ENCODE measurements at places on chromosomes 11 and 22.
A peak's percentile ranks its signal among the peaks of the same experiment; 100 is the strongest.

DNA sequence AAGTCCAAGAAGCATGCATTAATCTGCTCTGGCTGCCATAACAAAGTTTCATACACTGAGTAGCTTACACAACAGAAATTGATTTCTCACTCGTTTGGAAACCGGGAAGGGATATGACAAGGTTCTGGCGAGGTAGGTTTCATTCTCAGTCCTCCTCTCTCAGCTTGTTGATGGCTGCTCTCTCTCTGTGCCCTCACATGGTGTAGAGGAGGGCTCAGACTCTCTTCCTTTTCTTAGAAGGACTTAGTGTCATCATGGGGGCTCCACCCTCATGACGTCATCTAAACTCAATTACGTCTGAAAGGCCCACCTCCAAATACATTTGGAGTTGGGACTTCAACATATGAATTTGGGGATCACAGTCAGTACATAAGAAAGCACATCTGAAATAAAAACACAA lies 18.6 kb downstream of the GLYATL1 start:
- no peak for DNase-seq

DNA sequence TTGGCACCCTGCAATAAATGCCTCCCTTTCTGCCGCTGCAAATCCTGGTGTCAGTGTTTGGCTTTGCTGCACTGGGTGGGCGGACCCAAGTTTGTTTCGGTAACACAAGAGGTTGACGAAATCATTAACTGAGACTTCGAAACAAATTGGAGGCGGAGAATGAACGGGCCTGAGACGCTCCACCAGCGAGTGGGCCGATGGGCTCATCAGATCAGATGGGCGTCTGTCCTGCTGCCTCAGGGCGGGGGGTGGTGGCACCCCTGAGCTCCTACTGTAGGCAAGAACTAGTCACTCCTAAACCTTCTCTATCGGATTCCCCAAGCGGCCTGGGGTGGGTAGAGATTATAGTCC lies 918 bp upstream of the CAPN5 start:
- DNase-seq = no peak

DNA sequence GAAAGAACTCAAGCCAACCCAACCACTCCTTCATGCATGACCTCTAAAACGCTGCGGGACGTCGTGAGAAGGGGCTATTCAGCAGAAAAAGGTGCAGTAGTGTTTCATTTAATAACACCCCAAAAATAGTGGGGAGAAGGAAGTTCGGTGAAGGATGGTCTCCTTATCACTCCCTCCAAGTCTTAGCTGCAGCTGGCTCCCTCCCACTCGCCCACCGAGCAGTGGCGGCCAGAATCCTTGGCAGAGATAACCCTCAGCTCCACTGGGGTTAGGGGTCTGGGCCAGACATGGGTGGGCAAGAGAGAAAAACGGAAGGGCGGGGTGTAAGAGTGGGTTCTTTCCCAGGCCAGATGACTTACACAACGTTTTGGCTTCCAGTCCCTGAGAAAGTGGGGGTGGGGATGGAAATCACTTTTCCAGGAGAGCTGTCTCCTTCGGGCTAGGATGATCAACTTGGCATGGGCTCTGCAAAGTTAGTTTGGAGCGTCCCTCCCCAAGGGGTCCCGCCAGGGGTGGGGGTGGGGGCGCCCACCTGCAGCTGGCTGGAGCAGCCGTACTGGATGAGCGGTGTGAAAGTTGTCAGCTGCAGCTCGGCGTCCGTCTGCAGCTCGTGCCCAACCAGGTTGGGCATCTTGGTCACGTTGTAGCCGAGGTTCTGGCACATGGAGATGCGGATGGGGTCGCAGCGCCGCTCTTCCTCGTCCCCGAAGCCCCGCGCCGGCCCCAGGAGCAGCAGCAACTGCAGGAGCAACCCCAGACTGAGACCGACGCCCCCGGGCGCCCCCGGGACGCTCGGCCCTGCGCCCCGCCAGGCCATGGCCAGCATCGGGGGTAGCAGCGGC lies 705 bp downstream of the FZD4 start:
- DNase-seq = no peak

- no peak for DNase-seq
Observed at GRCh38 chr22:30712094-30712493, 17.4 kb downstream of the OSBP2 start.

- DNase-seq = no peak
Observed at GRCh38 chr11:19539861-19540260, 172.8 kb upstream of the NAV2 start.

DNA sequence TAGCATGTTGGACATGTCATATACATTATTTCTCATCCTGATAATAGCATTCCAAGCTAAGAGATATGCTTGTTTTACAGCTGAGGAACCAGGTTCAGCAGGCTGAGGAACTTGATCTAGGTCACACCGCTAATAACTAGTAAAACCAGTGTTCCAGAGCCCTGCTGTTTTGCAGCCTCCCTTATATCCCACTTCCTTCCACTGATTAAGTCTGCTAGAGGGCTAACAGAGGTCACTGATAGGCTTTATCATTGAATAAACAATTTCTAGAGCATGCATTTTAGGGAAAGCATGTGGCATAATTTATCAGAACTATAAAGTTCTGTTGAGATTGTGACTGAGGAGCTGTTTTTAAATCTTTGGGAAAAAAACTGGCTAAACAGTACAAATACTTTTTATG lies 54.0 kb downstream of the UVRAG start:
- DNase-seq = no peak

DNA sequence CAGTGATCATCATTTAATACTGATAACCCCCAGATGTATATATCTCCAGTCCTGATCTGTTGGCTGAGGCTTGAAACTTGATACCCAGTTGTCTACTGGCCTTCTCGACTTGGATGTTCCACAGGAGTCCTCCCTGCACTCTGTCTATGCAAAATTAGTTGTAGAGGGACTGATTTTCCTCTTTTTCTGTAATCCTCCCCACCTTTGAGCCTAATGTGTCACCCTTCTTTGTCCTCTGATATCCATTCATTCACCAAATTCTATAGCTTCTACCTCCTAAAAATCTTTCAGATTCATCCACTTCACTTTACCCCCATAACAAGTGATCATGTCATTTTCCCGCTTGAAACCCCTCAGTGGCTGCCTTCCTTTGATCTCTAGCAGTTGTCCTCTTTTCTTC lies 16.4 kb downstream of the COA4 start:
- no peak for DNase-seq

DNA sequence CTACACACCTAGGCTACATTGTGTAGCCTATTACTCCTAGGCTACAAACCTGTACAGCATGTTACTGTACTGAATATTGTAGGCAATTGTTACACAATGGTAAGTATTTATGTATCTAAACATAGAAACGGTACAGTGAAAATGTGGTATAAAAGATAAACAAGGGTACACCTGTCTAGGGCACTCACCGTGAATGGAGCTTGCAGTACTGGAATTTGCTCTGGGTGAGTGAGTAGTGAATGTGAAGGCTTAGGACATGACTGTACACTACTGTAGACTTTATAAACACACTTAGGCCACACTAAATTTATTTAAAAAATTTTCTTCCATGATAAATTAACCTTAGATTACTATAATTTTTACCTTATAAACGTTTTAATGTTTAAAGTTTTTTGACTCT lies 171.7 kb upstream of the NCAM1 start:
- no peak for DNase-seq

DNA sequence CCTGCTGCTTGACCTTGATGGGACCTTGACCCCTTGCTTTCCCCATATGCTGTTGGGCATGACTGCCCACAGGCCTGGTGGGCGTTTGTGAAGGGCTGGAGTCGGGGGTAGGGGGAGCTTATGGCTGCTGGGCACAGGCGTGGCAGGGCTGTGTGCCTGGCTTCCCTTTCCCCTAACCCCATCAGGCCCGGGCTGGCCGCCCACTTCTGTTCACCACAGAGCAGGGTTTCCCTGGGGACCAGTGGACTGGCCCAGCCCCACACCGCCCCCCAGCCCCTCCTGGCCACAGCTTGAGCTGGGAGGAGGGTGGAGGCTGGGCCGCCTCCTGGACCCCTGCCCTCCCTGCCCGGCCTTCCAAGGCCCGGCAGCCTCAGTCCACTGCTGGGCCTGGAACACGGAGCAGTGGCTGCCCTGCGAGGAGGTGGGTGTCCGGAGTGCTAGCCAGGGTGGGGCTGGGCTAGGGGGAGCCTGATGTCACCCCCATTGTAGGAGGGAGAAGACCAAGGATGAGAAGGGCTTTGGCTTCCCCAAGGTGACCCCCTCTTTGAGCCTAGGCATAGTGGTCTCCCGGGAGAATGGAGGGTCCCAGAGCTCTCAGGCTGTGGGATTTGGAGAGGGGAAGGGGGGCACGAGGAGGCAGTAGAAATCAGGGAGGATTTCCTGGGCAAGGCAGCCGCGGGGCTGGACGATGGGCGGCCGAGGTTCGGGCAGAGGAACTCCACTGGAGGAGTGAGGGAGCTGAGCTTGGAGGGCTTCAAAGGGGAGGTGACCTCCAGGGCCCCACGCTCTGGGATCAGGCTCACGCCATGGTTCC lies at the start of gene AIFM3:
TSS of gene AIFM3 (plus strand) at position 373 of the 814 bp plus-strand sequence. CDS start 690 bp downstream, outside the sequence.
- DNase-seq = no peak

- DNase-seq = no peak
Observed at GRCh38 chr11:16193897-16194381, 162.4 kb downstream of the SOX6 start.

GRCh38 chr11:1336836-1337646 lies 27.6 kb upstream of the TOLLIP start:
- DNase-seq = peak; percentile 47

- DNase-seq = peak; percentile 74
Observed at GRCh38 chr11:2305140-2305778, 3.4 kb downstream of the TSPAN32 start.

GRCh38 chr11:12750181-12750580 lies 76.0 kb downstream of the TEAD1 start:
- DNase-seq = no peak

- DNase-seq = no peak
Observed at GRCh38 chr11:30210357-30210756, 20.5 kb upstream of the FSHB start.

DNA sequence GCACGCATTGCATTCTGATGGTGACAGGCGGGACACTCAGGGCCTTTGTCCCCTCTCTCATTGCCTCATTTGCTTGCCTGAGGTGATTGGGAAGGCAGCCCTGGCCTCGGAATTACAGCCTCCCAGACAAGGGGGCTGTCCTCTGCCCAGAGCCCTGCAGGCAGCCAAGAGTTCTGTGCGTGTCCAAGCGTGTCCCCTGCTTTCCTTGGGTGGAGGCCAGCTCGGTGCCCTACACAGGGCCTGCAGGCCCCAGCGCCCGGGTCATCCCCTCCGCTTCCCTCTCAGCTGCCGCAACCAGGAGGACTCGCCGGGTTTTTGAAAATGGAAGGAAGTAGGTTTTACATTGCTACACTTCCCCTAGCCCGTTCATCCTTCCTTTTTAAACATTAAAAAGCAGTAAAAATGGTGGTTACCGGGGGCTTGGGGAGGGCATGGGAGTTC lies 1.9 kb downstream of the GRAMD4 start:
- no peak for DNase-seq

GRCh38 chr11:15471895-15472799 lies 357.4 kb downstream of the INSC start:
- no peak for DNase-seq

GRCh38 chr11:109423466-109424190 lies 1.6 kb downstream of the C11orf87 start:
- DNase-seq = no peak

GRCh38 chr11:116938471-116939070 lies 101.1 kb upstream of the APOA1 start:
- no peak for DNase-seq

DNA sequence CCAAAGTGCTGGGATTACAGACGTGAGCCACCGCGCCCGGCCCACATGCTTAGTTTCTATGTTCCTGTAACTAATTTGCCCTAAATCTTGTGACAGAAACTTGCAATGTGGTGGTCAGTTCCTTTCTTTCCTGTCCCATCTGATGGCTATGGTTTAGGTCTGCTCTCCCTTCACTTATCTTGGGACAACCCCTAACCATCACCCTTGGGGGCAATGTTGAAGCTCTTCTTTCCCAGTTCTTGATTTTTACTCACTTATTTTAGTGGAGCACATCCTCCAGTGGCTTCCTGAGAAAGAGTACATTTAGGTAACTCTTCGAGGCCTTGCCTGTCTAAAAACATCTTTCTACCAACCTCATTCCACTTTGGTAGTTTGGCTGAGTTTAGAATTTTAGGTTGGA lies 7.3 kb downstream of the SREBF2 start:
- DNase-seq = no peak

GRCh38 chr22:29607426-29607825 lies 4.0 kb downstream of the NF2 start:
- DNase-seq = no peak

DNA sequence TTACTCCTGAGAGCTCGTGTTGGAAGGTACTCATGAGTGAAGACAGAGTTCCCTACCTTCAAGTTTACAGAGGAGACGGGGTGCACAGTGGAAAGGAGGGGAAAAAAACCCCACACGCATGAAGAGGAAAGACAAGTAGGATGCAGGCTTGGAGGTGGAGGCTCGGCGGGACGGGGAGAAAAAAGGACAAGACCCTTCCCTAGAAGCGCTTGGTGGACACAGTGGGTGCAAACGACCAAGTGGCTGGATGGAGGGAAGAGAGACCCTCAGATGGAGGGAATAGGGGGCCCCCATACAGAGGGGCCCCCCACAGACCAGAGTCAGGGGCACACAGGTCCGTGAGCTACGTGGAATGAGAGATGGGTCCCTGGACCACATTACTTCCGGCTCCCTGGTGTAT lies 380.1 kb downstream of the SHANK2 start:
- DNase-seq = no peak

DNA sequence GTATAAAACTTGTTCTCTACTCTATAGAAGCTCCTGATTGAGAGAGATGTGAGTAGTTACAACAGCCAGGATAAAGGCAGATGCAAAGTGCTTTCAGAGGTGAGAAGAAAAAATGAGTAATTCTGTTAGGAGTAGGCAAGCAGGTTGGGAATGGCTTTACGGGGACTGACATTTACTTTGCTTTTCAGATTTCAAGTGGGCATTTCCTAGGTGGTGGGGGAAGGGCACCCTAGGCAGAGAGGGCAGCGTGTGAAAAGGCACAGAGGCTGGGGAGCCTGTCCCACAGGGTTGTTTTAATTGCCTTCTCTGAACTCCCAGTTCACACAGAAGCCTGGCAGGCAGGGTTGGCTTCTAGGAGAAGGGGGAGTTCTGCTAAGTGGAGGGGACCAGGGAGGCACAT lies 106.5 kb downstream of the NAV2 start:
- DNase-seq = no peak

DNA sequence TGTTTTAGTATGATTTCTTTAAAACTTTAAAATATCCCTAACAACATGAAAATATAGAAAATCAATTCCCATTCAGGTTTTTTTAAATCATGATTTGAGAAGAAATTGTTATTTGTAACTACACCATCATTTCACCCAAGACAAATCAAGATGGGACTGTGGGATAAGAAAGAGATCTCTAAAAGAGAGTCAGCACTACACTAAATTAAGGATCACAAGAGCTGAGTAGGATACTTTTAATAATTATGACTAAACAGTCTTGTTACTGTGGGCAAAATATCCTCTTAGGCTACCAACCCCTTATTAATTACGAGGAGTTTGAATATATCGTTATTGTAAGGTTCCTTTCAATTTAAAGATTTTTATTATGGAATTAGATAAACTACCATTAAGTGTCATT lies 3.0 kb downstream of the GAS2 start:
- no peak for DNase-seq

- no peak for DNase-seq
Observed at GRCh38 chr11:120310870-120311269, 14.2 kb upstream of the TLCD5 start.

GRCh38 chr11:45859661-45860140 lies 12.4 kb downstream of the CRY2 start:
- no peak for DNase-seq

GRCh38 chr22:36103891-36104290 lies 56.7 kb downstream of the APOL3 start:
- no peak for DNase-seq

All from CD4-positive, alpha-beta T cell treated with Interleukin-15 for 1 hour (primary cell).